ENCODE measurements at places on chromosomes 1 and 21.

GRCh38 chr1:42753070-42753469, 13.0 kb upstream of the CLDN19 start:
- DNase-seq: no peak

- no peak for DNase-seq
These were observed 7.3 kb downstream of the SLC1A7 start for GRCh38 chr1:53134961-53135734.

GRCh38 chr1:13948396-13948795, 248.4 kb downstream of the PRDM2 start:
- no peak for DNase-seq

DNA sequence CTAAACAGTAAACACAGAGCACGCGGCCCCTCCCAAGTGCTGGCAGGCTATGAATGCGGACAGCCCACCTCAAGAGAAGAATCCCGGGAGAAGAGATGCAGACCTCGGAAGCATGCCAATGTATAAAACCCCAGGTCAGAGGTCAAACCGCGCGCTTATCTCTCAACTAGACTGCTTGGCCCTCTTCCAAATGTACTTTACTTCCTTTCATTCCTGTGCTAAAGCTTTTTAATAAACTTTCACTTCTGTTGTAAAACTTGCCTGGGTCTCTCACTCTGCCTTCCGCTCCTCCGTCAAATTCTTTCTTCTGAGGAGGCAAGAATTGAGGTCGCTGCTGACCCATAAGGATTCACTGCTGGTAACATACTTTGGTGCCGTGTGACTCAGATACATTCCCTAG, 216.0 kb downstream of the S1PR1 start:
- no peak for DNase-seq

GRCh38 chr1:100861379-100861778, 33.3 kb downstream of the EXTL2 start:
- DNase-seq: no peak

- no peak for DNase-seq
These were observed 68.5 kb downstream of the GPATCH2 start for GRCh38 chr1:217562229-217562878.

DNA sequence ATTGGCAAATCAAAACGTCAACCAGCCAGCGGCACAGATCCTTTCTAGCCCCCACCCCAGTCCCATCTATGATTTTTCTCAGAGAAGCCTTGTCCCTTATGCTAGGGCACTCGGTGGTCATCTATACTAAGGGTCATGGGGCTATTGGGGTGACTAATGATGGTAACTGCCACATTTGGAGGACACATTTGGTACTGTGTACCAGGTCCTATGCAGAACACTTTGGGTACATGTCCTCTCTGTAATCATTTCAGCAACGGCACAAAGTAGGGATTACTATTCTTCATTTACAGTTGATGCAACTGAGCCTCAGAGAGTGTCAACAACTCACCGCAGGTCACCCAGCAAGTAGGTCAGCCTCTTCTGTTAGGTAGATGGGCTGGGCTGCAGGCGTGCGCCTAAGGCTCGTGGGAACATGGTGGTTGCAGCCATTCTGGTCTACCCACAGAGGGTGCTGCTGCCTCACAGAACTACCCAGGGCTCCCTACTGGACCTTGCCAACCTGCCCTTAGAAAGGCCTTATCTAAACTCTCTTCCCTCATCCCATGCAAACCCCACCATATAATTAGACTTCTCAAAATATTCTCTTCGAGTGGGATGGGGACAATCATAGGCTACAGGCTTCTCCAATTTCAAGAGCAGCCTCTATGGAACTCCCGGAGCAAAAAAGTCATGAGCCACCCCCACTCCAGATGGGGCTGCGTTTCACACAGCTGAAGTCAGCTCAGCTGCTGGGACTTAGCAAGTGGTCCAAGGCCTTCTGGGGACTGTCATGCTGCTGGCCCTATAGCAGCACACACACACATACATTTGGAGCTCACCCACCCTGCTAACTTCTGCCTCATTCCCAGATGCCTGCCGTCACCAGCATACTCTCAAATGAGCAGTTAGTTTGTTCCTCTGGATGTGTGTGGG, 5.8 kb upstream of the SDHB start:
- no peak for DNase-seq

DNA sequence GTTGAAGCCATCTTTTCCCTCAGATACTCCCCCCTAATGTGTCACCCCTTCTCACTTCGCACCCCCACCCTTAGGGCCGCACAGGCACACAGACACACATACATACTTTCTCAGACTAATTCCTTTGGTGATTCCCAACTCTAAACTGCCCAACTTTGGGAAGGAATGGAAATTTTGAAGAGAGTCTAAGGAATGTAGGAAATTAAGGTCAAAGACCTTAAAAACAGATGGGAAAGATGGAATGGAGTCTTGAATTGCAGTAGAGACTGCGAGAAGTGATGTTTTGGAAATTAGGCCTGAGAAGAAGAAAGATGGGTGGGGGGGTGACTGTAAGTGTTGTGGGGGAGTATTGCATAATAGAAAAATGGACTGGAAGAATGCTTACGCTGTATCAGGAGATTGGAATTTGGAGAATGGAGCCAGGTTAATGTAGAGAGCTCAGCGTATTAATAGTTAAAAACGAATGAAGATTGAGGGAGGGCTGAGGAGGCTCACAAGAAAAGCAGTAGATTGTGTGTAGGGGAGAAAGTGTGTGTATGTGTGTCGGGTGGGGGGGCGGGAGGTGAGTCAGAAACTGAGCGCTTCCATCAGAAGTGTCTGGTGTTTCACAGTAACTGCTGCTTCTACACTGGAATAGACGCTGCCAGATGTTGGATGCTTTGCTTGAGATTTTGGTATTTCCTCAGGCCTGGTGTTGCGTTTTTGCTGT, 1.7 kb downstream of the PIP5K1A start:
- no peak for DNase-seq

GRCh38 chr1:15177710-15178166, 24.2 kb downstream of the TMEM51 start:
- DNase-seq: no peak

- DNase-seq: no peak
These were observed 5.1 kb downstream of the SYDE2 start for GRCh38 chr1:85195703-85196102.

GRCh38 chr1:200355801-200356200, 54.0 kb downstream of the ZNF281 start:
- no peak for DNase-seq

GRCh38 chr1:62057230-62057629, 137.4 kb upstream of the L1TD1 start:
- DNase-seq: no peak

- no peak for DNase-seq
These were observed 158.8 kb upstream of the SGIP1 start for GRCh38 chr1:66375125-66375524.

DNA sequence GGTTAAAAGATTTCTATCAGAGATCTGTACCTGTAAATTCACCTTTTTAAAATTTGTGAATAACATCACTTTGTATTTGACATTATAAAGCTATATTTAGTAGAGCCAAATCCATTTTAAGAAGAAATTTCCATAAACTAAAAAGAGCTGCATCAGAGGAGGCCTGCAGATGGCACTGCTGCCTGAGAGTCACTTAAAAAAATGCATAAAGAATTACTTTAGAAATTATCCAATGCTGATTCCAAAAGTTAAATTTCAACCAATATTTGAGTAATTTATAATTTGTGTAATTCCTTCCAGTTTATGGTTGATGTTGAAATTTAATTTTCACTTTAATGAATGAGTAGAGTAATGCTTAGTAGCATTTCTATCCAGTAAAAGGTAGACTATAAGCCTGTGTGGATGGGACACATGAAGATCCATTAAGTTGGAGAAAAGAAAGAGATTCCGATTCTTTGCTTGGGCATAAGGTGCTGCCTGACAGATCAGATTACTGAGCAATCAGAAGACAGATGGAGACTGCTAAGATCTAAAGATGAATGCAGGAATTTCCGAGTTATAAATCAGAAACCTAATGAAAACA, 20.7 kb upstream of the RPE65 start:
- no peak for DNase-seq

DNA sequence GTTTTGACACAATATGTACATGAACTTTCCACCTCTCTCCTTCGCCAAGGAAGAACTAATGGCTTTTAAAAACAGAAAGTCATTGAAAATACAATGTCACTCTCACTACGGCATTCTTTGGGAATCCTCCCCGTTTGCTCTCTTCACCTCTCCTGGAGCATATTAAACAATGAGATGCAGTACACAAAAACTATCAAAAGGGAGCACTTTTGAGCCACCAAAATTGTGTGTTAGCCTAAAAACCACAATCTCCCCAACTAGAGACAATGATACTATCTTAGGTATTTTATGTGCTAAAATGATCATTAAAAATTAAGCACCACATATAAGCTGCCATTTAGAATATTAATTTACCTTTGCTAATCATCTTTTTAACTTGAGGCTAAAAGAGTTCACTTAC, 425.5 kb downstream of the KCTD3 start:
- no peak for DNase-seq

DNA sequence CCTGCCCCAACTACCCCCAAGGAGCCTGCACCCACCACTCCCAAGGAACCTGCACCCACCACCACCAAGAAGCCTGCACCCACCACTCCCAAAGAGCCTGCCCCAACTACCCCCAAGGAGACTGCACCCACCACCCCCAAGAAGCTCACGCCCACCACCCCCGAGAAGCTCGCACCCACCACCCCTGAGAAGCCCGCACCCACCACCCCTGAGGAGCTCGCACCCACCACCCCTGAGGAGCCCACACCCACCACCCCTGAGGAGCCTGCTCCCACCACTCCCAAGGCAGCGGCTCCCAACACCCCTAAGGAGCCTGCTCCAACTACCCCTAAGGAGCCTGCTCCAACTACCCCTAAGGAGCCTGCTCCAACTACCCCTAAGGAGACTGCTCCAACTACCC, 67.6 kb downstream of the TPR start:
- DNase-seq: no peak

DNA sequence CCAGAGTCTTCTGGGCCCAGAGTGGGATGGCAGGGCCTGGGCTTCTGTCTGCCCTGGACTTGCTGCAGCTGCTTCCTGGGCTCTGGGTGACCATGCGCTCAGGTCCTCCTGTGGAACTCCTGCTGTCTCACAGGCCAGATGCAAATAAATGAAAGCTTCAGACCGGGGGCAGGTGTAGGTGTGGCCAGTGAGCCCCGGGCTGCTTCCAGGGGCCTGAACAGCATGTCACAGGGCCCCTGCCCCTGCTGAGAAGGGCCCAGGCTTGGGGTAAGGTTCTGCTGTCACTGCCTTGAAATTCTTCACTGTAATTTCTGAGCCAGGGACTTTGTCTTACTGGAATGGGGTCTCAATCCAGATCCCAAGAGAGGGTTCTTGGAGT, 2.5 kb upstream of the PKNOX1 start:
- DNase-seq: no peak

- no peak for DNase-seq
These were observed 7.2 kb downstream of the ADPRS start for GRCh38 chr1:36095760-36096405.

- no peak for DNase-seq
These were observed 50.2 kb upstream of the TIAM1 start for GRCh38 chr21:31394309-31394708.

GRCh38 chr1:100869996-100870395, 24.6 kb downstream of the EXTL2 start:
- DNase-seq: no peak

DNA sequence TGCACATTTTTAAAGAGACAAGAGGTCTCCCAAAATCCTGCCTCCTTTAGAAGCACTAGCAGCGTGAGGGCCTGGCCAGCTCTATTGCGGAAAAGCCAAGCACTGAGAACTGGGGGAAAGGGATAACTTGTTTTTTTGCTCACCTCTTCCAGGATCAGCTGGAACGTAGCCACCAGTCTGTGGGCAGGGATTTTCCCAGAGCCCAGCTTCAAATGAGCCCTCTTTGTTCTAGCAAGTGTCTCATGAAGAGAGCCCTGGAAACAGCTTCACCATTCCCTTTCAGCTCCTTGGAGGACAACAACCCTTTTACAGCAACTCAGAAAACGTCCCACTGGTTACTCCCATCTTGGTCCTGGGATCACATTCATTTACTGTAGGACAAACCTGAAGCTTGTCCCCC, 195.4 kb downstream of the LMX1A start:
- no peak for DNase-seq

- DNase-seq: no peak
These were observed 82.9 kb downstream of the MDM4 start for GRCh38 chr1:204599098-204599497.

GRCh38 chr1:82604524-82604923, 803.8 kb downstream of the ADGRL2 start:
- no peak for DNase-seq

GRCh38 chr1:229585338-229585737, 26.8 kb upstream of the ABCB10 start:
- no peak for DNase-seq

DNA sequence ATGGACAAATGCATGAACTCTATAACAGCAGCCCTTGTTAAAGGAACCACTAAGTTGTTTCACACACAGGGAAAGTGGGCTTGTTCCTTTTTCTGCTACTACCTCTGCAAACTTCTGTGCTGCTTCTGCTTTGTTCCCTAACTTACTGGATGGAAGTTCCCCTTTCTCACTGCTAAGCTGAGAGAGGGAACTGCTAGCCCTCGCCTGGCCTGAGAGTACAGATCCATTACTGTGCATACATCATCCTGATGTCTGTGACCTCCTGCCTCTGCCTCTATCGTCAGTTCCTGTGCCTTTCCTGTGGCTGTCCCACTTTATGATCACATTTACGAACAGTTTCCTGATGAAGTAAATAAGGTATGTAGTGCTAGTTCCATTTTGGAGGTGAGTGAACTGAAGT, 3.5 kb downstream of the GNAT2 start:
- DNase-seq: no peak

DNA sequence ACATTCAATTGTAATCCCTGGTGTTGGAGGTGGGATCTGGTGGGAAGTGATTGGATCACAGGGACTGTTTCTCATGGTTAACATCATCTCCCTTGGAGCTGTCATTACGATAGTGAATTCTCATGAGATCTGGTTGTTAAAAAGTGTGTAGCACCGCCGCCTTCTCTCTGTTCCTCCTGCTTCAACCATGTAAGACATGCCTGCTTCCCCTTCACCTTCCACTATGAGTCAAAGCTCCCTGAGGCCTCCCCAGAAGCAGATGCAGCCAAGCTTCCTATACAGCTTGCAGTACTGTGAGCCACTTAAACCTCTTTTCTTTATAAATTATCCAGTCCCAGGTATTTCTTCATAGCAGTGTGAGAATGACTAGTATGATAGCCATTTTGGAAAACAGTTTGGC, 30.1 kb upstream of the TRIM62 start:
- no peak for DNase-seq

- DNase-seq: no peak
These were observed 392.7 kb downstream of the MATN1 start for GRCh38 chr1:30330644-30331043.

GRCh38 chr1:71074681-71075080, 6.2 kb downstream of the ZRANB2 start:
- DNase-seq: no peak

- no peak for DNase-seq
These were observed 576.1 kb upstream of the RGS18 start for GRCh38 chr1:191582169-191582568.

- no peak for DNase-seq
These were observed 320.0 kb downstream of the CHRM3 start for GRCh38 chr1:239706245-239706892.

All from cortex of kidney (tissue), 1 donor.